ENCODE measurements at places on chromosomes 16 and 17. TPM values are rescaled to one million over a fixed set of nuclear protein-coding genes. Genes with fewer than 3 reads are reported as not detected.

The LONP2 gene
- total RNA-seq: 59.8 TPM

The FMNL1 gene
- total RNA-seq: 19.5 TPM

The HSPB9 gene
- 0.42 TPM for total RNA-seq

The MYH13 gene
- total RNA-seq: not detected

The ST6GALNAC2 gene
- total RNA-seq: 17.8 TPM

The GPR142 gene
- total RNA-seq: 0.39 TPM

The ZNF652 gene
- 100.0 TPM for total RNA-seq

The OSBPL7 gene
- 6.5 TPM for total RNA-seq

The MT1G gene
- 59.0 TPM for total RNA-seq

The IL21R gene
- 0.50 TPM for total RNA-seq

The MEOX1 gene
- 6.6 TPM for total RNA-seq

The DPEP1 gene
- total RNA-seq: not detected

The EVPLL gene
- not detected for total RNA-seq

The CCL7 gene
- total RNA-seq: 0.83 TPM

The CSH1 gene
- not detected for total RNA-seq

All from esophagus muscularis mucosa (tissue), 4 donors.